GM23248 (cell line): ENCODE measurements at places on chromosomes 5 and 9. TPM values are rescaled to one million over a fixed set of nuclear protein-coding genes. Genes with fewer than 3 reads are reported as not detected.

SLC4A9 gene
- not detected in 2 replicates for total RNA-seq

CAAP1 gene
- total RNA-seq: 17.2 and 23.1 TPM in 2 replicates

PCDHA12 gene
- total RNA-seq: not detected in 2 replicates

TMEM252 gene
- not detected in 2 replicates for total RNA-seq

DNA sequence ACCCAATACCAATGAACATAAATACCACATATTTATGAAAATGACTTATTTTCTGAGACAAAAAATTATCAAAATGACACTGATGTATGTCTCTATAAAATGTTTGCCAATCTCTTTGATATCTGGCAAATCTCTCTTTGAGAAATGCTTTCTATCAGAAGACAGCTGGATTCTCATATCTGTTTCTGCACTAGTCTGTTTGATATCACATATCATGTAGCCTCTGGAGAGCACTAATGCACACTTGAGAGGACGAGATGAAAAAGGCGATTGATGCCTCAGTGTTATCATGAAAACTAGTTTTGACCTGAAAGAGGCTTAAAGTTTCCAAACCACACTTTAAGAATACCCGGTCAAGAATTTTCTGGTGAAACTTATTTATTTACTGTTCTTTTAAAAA, 29.1 kb upstream of the ANKRD55 start:
- no peak for DNase-seq

GRCh38 chr9:86405086-86405491, 50.9 kb upstream of the TUT7 start:
- no peak for DNase-seq
